ENCODE measurements at places on chromosomes 5 and 9.
A peak's percentile ranks its signal among the peaks of the same experiment; 100 is the strongest.

GRCh38 chr5:126983874-126984266, 46.5 kb downstream of the MARCHF3 start:
- DNase-seq: no peak

GRCh38 chr5:162128117-162128516, 60.5 kb downstream of the GABRG2 start:
- DNase-seq: no peak

DNA sequence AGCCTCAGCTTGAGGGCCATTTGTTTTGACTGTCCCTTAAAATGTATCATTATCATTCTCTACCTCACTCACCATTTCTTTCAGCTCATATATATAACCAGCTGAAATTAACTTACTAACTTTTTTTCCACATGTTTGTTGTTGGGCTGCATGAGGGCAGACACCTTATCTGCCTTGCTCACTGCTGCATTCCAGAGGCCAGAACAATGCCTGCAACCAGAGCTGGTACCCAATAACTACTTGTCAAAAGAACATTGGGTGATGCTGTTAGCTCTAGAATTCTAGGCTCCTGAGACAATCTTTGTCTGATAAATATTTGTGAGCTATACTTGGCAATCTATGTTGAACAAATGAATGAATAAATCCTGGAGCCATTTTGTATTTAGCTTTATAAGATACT, 68.3 kb downstream of the HTR4 start:
- no peak for DNase-seq

DNA sequence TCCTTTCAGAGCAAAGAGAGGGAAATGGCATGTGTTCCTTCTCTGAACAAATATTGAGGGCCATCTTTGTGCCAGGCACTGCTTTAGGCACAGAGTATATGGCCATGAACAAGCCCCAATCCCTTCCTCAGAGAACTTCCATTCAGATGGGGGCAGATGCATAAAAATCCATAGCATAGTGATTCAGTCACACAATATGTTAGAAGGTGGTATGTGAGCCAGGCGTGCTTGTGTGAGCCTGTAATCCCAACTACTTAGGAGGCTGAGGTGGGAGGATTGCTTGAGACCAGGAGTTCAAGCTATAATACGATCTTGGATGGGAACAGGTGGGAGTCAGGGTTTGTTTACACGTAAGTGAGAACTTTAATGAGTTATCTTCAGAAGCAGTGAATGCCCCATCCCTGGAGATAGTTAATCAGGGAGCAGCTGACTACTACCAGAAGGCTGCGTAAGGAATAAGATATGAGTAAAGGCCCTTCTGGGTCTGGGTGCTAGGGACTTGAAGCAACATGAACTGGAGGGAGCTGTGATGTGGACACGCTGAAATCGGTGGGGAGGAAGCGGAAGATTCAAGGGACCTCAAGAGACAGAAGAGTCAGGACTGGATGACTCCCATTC, 27.1 kb downstream of the NANS start:
- DNase-seq: peak; percentile 13

- no peak for DNase-seq
Measured at GRCh38 chr9:132634327-132634726, 35.5 kb downstream of the DDX31 start.

GRCh38 chr5:94691949-94692348, 73.5 kb downstream of the SLF1 start:
- no peak for DNase-seq

- no peak for DNase-seq
Measured at GRCh38 chr5:87322381-87322780, 54.7 kb downstream of the RASA1 start.

DNA sequence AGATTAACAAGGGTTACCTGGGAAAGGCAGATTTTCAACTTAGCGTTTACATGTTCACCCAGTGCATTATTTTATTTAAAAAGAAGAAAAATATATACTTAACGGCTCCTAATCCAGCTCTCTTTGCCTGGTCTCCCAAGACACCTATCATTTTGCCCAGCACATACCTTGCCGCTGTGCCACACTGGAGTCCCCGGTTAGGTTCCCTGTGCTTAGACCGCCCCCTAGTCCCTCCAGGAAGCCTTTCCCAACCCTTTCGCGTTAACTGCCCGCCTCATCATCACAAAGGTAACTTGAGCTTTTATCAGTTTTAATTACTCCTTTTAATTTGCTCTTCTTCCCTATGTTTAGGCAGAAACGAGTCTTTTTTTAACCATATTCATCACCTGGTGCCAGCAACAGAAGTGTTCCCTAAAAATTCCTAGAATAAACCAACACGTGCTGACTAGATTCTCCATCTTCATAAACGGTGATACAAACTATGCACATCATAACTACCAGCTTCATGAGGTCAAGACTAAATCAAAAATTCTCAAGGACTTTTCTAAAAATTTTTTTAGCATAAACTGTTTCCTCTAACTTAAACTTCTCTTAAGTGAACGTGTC, 19.7 kb downstream of the DNAJA1 start:
- no peak for DNase-seq

DNA sequence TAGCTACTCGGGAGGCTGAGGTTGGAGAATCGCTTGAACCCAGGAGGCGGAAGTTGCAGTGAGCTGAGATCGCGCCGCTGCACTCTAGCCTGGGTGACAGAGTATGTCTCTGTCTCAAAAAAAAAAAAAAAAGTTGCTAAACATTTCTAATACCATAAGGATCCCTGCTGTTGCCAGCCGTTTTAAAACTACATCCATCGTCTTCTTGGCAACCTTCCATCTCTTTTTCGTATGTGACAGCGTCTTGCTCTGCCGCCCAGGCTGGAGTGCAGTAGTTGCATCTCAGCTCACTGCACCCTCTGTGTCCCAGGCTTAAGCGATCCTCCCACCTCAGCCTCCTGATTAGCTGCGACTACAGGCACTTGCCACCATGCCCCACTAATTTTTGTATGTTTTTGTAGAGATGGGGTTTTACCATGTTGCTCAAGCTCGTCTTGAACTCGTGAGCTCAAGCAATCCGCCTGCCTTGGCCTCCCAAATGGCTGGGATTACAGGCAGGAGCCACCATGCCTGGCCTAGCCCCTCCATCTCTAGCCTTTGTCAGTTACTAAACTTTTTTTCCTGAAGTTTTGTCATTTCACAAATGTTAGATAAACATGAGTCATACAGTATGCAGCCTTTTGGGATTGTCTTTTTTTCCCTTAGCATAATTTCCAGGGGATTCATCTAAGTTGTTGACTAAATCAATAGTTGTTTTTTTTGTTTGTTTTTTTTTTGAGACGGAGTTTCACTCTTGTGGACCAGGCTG, 13.5 kb downstream of the NSD1 start:
- no peak for DNase-seq

DNA sequence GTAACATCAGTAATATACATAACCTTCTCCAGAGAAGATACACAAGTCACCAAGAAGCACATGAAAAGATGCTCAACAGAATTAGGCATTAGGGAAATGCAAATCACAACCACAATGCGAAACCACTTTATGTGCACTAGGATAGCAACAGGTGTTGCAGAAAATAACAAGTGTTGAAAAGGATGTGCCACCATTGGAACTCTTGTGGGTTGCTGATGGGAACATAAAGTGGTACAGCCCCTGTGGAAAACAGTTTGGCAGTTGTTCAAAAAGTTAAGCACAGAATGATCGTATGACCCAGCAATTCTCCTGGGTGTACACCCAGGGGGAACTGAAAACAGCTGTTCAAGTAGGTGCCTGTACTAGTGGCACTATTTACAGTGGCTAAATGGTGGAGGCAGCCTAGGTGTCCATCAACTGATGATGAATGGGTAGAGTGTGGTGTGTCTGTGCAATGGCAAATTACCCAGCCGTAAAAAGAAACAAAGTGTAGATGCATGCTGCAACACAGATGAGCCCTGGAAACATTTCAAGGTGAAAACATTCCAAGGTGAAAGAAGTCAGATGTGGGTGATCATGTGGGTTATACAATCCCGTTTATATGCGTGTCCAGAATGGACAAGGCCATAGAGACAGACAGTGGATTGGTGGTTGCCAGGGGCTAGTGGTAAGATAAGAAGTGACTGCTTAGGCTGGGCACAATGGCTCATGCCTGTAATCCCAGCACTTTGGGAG, 27.2 kb downstream of the CCDC69 start:
- no peak for DNase-seq
